ENCODE measurements at places on chromosomes 2 and 18.

DNA sequence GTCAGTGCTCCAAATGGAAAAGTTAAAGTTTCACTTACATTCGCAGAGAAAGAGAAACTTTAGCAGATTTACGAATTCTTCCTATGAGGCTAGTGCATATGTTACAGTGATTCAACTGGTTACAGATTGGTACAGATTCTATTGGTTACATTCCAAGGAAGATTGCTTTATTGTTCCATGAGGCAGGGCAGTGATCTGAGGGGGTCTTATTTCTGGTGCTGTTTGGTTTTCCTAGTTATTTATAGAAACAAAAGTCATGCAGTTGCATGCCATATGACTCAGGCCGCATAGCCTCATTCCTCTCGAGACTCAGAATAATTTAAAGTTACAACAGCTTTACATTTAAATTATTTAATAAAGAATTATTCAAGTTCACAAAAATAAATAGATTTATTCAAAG is 385.4 kb upstream of the SYT4 start:
- DNase-seq: no peak

DNA sequence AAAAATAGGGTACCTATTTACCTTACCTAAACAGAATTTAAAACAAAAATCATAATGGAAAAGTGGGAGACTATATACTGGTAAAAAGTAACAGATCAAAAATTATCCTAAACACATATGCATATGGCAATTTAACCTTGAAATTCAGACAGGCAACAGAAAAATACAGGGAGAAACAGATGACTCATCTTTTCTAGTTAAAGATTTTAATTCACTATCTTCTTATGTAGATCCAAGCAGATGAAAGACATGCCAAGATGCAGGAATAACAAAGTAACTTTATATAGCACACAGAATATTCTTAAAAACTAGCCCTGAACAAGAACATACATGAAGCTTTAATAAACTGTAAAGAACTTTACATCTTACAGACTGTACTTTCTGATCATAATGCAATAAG is 30.9 kb downstream of the PRPF40A start:
- DNase-seq: no peak

DNA sequence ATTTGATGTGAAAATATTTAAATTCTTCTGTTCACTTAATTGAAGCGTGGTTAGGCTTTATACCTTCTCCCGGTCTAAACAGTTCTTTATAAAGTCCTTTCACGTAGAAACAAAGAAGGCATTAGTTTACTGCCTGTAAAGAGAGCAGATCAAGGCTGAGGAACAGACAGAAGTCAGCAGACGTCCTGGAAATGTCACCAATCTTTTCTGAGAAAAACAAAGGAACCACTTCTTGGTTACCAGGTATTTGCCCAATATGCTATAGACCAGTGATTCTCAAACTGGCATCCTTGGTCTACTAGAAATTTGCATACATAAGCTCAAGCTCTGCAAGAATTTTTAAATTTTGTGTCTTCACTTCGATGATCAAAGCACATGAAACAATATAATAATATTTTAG is 89.2 kb upstream of the STK17B start:
- no peak for DNase-seq

DNA sequence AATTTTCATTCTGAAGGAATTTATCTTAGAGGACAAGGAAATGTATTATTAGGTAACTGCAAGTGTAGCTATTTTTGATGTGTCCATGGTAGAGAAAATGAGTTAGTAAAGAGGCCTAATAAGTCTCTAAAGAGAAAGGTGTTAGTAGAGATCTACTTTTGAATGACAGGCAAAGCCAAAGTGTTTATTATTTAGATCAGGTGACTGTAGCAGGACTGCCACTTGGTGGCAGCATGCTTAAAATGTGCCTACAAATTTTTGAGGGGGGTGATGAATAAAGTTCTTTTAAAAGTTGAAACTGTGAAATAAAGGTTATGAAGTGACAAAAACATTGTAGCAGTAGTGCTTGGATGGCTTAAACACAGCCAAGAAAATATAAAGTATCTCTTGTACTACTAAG is 421.5 kb upstream of the MEIS1 start:
- no peak for DNase-seq

GRCh38 chr2:197075754-197076337 is 149.3 kb upstream of the PGAP1 start:
- DNase-seq: no peak

DNA sequence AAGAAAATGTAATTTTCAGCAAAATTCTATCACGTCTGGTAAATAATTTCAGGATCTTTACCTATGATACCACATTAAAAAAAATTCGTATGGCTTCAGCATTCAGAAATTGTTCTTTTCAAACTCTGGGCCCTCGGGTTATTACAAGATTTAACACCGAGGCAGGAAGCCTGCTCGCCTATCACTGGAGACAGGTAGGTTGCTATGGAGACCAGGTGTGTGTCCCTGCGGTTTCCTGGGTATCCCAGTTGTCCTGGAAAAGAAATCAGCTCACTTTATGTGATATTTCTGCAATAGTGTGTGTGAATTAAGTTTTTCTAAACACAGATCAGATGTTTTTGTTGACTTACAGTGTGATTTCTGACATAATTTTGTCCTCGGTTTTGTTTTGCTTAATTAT is 14.2 kb downstream of the HPCAL1 start:
- DNase-seq: no peak

- DNase-seq: no peak
Observed at GRCh38 chr2:168084288-168084687, 163.1 kb downstream of the STK39 start.

GRCh38 chr2:226088366-226088674 is 688.8 kb downstream of the NYAP2 start:
- no peak for DNase-seq

GRCh38 chr2:38546585-38546984 is 56.1 kb downstream of the HNRNPLL start:
- DNase-seq: no peak

Measured in memory B cell (primary cell).